HFFc6 (cell line): ENCODE measurements at places on chromosomes 5 and 9.

GRCh38 chr5:443239-444151 is 519 bp downstream of the EXOC3 start:
- H3K36me3 ChIP-seq: peaks cover 18% of the 10 kb centered on the region
- H3K27ac ChIP-seq: peak overlapping the region; percentile 55
- peaks cover 15% of the 10 kb centered on the region for H3K27me3 ChIP-seq
- DNase-seq: no peak

DNA sequence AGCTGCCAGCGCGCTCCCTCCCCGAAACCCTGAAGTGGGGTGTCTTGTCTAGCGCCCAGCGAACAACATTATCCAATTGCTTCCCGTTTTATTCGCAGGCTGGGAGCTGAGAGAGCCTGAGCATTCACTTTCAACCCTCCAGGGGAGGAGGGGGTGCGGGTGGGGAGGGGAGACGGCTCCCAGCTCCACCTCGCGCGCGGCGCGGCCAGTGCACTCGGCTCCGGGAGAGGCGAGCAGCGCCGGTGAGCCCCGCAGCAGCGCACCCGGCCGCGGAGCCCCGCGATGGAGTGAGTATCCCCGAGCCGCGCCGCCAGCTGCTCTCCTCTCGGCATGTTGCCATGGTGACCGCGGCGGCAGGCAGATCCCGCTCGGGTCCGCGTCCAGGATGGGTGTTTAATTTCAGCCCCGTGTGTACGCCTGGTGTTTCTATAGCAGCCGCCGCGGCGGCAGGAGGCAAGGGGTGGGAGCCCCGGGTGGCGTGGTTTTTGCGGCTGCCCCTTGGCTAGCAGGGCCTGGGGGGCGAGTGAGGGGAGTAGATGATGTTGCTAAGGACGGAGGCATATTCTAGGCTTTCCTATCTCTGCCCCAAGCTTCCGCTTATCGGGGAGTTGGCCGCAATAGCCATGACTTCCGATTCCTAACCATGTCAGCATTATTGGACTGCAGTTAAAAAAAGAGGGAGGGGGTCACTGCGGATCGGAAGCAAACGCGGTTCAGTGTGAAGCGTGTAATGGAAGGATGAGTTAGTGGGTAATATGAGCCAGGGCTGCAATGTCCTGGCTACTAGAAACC is 139.2 kb upstream of the PALM2AKAP2 start:
- H3K27me3 ChIP-seq: peaks cover 45% of the 10 kb centered on the region
- no peak for DNase-seq
- H3K4me3 ChIP-seq: peak overlapping the region; percentile 8; the same call in 1 of the 2 replicates
- no peak overlapping the region for H3K27ac ChIP-seq
- H3K36me3 ChIP-seq: no peaks in the 10 kb centered on the region

- peaks cover 1% of the 10 kb centered on the region for H3K27me3 ChIP-seq
- peaks cover 60% of the 10 kb centered on the region for H3K4me1 ChIP-seq
- H3K27ac ChIP-seq: peak overlapping the region; percentile 98
Measured at GRCh38 chr5:132497488-132497997, 7.0 kb upstream of the IRF1 start.

- H3K4me3 ChIP-seq: no peak overlapping the region
- no peaks in the 10 kb centered on the region for H3K27me3 ChIP-seq
- no peak overlapping the region for H3K27ac ChIP-seq
- peaks cover 26% of the 10 kb centered on the region for H3K36me3 ChIP-seq
- no peak for DNase-seq
- H3K4me1 ChIP-seq: 0 out of 2 replicates have a peak, but pooled peaks cover 5% of the 10 kb centered on the region
Measured at GRCh38 chr5:17279487-17279886, 62.1 kb downstream of the BASP1 start.

- H3K4me3 ChIP-seq: no peak overlapping the region
- H3K36me3 ChIP-seq: no peaks in the 10 kb centered on the region
- H3K27me3 ChIP-seq: no peaks in the 10 kb centered on the region
- no peaks in the 10 kb centered on the region for H3K4me1 ChIP-seq
- no peak for DNase-seq
Measured at GRCh38 chr5:76106149-76106548, 23.0 kb downstream of the SV2C start.
